ENCODE measurements at places on chromosomes 5 and 9.

DNA sequence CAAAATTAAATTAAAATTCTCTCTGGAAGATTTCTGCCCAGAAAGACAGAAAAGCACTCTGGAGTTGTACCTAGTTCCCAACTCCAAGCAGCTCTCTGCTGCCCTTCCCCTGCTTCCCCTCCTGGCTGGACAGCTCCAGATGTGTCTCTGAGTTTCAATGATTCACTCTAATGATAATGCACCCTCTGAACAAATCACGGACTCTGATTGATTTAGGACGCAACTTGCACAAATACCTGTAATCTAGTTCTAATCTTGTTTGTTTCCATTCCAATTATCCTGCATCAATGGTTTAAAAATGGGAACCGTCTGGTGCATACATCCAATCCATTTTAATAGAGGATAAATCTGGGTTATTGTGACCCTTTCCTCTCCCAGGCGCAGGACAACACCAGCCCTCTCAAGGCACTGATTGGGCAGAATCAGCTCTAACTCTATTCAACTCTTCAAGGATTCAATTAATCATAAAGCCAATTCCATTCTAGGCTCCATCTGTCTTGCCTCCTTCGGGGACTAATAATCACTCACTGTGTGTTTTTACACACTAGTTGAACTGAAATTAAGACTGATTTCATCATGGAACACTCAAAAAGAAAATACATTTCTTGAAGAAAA is 111.2 kb upstream of the LRRTM2 start:
- no peak for DNase-seq

- DNase-seq = no peak
Measured at GRCh38 chr9:71680189-71680980, 87.9 kb downstream of the CEMIP2 start.

DNA sequence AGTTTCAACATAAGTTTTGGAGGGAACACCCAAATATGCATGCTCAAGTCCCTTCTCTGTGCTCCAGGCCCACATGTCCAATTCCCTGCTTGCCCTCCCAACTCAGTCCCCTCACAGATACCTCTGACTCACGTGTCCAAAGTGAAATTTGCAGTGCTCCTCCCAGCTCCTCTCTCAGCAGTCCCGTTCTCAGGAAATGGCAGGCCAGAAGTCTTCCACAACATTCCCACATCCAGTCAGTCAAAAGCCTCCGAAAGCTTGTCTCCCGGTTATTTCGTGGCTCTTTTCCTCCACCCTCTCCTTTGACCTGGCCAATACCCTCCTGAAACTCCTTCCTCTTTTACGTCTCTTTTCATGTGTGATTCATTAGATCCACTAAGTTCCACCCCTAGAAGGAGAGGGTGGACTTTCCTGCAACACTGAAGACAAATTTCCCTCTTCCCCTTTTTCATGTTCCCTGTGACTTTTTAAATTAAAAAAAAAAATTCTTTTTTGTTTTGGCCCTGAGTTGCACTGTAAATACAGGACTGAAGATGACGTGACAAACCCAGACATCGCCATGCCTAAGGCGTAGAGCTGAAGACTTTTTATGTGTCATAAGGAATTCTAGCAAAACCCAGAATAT is 12.8 kb upstream of the MGAT1 start:
- DNase-seq = no peak

GRCh38 chr9:136763649-136764035 is 676 bp downstream of the LCN15 start:
- no peak for DNase-seq

GRCh38 chr5:107424491-107424890 is 246.2 kb downstream of the EFNA5 start:
- DNase-seq = no peak

DNA sequence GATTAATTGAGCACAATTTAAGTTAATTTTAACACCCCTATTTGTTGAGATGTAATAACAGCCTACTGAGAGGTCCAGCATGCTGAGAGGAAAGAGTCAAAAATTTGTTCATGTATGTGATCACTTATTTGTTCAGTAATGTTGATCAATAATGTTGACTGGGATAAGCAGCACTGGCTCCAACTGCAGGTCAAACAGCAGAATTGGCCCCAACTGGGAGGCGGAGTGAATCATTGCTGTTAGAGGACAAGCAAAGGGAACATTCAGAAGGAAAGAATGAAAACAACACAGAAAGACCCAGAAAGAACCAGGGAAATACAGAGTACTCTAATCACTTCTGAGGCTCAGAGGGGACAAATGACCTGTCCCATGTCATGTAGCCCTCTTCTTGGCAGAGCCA is 221.1 kb downstream of the COMMD10 start:
- DNase-seq = no peak

- no peak for DNase-seq
Measured at GRCh38 chr5:119397518-119398380, 41.9 kb downstream of the TNFAIP8 start.

GRCh38 chr9:130451509-130452388 is 7.0 kb downstream of the ASS1 start:
- DNase-seq = peak; percentile 96

DNA sequence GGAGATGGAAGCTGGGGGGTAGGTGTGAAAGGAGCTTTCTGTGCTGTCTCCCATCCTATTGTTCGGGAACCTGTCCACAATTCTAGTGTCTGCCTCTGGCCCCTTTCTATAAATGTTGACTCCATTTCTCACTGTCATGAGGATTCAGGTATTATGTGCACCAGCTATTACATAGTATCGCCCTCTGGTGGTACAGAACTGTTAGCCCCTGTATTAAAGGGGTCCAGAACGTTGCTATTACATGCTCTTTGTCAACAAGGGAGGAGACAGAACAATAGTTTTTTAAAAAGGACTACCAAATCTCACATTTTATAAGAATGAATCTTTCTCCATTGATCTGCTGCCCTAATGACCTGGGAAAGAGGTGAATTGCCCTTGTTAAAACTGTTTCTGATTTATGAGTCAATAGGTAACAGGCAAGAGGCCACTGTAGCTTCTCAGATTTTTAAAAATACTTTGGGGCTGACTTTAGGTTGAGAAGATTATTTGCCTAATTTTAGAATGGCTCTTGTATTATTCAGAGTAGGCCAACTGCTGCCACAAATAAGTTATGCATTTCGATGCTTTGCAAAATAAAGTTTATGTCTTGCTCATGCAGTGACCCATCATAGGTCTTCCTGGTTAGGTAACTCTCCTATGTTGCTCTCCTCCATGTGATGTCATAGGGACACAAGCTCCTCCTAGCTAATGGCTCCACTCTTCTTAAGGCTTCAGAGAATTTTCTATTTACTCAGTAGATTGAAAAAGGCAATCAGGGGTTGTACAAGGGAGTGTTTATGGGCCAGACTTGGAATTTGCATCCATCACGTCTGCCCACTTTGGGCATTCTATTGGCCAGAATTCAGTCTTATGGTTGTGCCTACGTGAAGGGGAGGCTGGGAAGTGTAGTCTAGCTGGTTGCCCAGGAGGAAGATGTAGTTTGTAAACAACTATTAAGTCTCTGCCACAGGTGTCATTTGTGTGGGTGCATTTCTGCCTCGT is 20.8 kb downstream of the DCANP1 start:
- DNase-seq = peak; percentile 51

DNA sequence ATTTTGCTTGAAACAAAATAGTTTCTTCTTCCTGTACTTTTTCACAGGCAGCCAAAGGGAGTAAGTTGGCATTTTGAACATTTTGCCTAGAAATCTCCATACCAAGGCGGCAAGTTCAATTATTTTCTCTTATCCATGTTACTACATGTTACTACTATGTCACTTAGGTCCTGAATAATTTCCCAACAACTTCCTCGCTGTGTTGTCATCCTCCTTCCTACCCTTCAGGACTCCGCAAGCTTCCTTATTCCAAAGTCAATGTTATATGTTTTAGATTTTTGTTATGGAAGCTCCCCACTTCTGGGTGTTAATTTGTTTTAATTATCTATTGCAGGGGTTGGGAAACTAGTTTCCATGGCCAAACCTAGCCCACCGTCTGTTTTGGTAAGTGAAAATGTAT is 9.9 kb upstream of the B4GALT1 start:
- no peak for DNase-seq

DNA sequence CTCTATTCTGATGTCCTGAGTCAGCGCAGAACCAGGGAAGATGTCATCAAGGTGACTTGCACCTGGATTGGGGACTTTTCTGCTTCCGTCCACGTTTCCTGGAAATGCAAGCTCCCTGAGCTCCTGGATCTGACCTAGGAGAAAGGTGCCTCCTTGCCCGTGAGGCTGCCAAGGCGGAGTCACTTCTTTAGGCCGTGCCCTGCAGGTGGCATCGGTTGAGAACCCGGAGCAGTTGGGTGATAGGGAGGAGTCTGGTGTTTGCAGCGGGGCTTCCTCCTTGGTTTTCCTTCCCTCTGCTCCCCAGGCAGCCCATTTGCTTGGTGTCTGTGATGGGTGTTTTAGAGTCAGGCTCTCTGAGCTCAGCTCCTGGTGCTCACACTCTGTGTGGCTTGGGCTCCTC is 15.2 kb downstream of the NANS start:
- DNase-seq = no peak

GRCh38 chr5:61626639-61627282 is 294.7 kb downstream of the ZSWIM6 start:
- DNase-seq = no peak

- DNase-seq = peak; percentile 27
Measured at GRCh38 chr9:111759762-111760639, 34.7 kb downstream of the SHOC1 start.

GRCh38 chr9:131116281-131117120 is 8.9 kb upstream of the NUP214 start:
- no peak for DNase-seq

DNA sequence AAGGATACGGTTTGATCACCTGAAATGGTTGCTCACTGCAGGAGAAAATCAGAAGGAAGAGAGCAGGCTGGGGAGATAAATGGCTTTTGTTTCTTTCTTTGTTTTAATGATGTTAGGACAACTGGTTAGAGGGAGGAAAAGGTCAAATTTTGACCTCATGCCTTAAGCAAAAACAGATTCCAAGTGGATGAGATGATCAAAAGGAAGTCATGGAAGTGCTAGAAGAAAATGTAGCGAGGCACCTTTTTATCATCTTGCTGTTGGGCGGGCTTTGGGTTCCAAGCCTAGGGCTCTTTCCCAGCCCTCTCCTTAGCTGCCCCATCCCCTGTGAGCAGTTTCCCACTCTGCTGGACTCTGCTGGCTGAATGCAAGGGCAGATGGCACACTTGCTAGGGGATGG is 127.9 kb downstream of the ADAMTS2 start:
- peak; percentile 29 for DNase-seq

DNA sequence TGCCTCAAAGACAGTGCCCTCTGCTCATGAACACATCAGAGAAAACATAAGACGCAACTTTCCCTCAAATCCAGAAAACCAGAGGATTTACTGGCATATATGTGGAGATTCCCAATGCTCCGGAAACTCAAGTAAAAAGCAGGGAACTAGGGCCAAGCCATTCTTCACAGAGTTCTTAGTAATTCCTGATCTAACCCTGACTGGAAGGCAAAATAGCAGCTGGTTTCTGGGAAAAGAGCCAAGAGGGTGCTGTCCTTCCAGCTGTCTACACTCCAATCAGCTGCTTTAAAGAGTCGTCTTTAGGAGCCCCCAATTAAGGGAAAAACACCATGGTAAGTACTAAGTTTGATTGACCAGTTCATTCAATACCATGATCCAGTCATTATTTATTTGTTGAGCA is 49.6 kb downstream of the GNA14 start:
- no peak for DNase-seq

DNA sequence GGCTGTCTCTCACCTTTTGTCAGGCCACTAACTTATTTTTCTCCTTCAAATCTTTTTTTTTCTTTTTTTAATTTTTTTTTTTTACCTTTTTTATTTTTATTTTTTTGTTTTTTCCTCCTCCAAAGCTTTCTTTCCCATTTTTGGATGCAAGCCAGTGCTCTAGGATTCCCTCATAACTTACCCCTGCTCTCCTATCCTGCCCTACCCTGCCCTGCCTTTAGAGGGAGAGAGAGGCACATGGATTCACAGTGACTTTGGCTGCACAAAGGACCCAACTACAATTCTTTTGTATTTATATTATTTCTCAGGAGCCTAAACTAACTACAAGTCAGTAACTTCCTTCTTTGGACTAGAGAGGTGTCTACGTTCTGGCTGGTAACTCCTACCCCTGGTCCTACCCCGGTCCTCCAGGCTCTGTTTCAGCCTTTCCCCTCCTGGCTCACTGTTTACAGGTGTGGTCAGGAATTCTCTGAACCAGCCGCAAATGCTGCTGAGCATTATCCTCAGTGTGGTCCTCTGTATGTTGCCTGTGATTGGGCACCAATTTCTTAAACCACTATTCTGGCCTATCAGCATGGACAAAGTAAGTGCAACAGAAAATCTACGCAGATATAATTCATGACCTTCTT is 8.4 kb upstream of the RUSC2 start:
- DNase-seq = peak; percentile 60
